Stimulated activated CD4-positive, alpha-beta T cell treated with anti-CD3 and anti-CD28 coated beads, Interleukin-12 subunit alpha, Interleukin-12 subunit beta, amount 100 ng/mL, for 4 hours (primary cell): ENCODE measurements at places on chromosomes 5 and 9.

DNA sequence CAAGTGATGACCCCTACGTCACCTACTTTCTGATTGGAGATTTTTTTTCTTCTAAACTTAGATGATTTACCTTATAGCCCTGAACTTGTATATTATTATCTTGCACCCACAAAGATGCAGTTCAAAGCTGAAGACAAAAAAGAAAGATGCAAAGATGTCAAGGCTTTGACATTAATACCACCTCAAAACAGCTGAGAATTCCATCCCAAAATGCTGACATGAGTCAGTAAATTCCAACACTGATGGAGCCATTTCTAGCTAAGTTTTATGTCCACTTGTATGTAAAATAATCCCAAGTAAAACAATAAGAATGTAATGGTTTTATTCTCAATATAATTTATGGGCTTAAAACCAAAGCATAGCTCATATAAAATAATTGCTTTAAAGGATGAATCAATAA lies 91.5 kb upstream of the CDH9 start:
- DNase-seq: no peak

GRCh38 chr5:110463106-110463505 lies 263.4 kb downstream of the TMEM232 start:
- no peak for DNase-seq

DNA sequence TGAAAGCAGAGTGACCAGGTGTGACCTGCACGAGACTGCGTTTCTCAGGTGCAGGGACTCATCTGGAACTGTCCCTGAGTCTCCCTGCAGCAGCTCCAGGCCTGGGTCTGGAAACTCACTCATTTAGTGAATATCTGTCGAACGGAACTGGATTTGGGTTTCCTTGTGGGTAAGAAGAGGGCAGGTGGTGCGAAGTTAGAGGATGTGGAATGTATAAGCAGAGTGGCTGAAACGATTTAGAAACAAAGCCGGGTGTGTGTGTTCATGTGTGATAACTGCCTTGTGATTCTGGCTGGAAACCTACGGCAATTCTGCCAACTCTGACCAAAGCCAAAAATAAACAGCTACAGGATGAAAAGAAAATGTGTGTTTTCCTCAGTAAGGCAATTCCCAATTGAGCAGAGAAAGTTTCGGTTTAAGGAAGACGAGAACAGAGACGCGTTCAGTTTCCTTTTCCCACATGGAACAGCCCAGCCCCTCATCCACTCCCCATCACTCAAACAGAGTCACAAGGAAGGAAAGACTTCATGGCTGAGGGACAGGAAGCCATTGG lies 130.3 kb downstream of the NSG2 start:
- no peak for DNase-seq

- DNase-seq: no peak
Measured at GRCh38 chr5:66066826-66067225, 77.3 kb upstream of the SREK1 start.

DNA sequence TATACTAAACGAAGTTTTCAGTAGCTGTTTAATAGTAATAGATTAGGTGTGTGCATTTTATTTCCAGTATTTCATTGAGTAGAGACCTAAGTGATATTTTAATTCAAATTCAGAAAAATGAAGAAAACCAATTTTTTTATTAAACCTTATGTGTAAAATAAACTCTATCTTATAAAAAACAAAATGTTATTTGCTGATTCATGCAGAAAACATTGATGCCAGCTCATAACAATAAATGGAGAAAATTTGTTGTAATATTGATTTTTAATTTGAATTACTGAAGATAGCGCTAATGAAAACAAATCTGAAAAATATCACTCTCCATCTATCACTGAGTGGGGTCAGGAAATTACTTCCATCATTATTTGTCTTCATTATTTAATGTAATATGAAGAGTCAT lies 1177.8 kb upstream of the SEMA6A start:
- DNase-seq: no peak

DNA sequence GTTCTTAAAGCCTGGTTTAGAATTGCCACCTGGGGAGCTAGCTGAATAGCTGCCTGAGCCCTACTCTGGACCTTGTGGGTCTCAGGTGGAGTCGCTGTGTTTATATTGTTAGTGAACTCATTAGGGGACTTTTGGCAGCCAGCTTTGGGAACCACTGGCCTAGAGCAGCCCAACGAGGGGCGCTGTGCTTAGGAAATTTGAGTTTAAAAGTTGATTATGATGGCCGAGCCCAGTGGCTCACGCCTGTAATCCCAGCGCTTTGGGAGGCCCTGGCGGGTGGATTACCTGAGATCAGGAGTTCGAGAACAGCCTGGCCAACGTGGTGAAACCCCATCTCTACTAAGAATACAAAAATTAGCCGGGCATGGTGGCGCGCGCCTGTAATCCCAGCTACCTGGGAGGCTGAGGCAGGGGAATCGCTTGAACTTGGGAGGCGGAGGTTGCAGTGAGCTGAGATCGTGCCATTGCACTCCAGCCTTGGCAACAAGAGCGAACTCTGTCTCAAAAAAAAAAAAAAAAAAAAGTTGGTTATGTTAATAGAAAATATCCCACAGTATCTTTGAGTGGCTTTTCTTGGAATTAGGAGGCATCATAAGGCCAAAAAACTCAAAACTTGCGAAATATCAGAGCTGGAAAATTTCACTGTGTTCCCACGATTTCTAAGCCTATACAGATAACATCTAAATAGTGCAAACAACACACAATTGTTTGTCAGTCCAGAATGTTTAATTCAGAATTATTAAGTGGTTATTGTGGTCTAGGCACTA lies 809 bp downstream of the MCCC2 start:
- DNase-seq: no peak

GRCh38 chr9:84371737-84372136 lies 31.2 kb upstream of the SLC28A3 start:
- DNase-seq: no peak

GRCh38 chr5:68872088-68872839 lies 221.6 kb upstream of the SLC30A5 start:
- DNase-seq: no peak

DNA sequence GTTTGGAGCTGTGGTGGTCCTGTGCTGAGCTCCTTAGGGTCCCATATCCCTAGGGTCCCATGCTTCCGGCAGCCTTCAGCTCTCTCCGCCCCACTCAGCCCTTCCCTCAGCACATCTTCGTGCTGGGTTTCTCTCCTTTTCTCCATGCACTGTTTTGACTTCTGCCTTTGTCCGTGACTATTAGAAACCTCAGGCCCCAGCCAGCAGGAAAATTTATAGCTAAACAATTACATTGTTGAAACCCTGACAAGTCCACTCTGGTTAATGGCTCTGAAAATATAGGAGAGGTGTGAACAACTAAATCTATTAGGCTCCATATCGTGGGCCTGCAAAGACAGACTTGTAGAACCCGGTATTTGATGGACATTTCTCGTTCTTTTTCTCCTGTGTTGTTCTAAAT lies 523.7 kb downstream of the CCDC171 start:
- DNase-seq: no peak

- peak; percentile 5 for DNase-seq
Measured at GRCh38 chr9:37104183-37104889, 16.0 kb upstream of the ZCCHC7 start.

DNA sequence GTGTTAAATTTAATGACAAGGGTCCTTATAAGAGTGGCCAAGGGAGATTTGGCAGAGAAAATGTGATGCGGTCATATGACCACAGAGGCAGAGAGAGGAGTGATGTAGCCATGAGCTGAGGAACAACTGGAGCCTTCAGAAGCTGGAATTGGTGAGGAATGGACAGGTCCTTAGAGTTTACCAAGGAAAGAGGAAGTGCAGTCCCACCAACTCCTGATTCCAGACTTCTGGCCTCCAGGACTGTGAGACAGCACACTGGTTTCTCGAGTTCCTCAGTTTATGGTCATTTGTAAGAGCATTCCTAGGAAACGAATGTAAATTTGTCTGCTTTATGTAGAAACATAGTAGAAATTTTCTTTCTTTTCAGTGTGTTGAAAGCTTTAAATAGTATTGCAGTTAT lies 410.1 kb downstream of the CDH18 start:
- no peak for DNase-seq

DNA sequence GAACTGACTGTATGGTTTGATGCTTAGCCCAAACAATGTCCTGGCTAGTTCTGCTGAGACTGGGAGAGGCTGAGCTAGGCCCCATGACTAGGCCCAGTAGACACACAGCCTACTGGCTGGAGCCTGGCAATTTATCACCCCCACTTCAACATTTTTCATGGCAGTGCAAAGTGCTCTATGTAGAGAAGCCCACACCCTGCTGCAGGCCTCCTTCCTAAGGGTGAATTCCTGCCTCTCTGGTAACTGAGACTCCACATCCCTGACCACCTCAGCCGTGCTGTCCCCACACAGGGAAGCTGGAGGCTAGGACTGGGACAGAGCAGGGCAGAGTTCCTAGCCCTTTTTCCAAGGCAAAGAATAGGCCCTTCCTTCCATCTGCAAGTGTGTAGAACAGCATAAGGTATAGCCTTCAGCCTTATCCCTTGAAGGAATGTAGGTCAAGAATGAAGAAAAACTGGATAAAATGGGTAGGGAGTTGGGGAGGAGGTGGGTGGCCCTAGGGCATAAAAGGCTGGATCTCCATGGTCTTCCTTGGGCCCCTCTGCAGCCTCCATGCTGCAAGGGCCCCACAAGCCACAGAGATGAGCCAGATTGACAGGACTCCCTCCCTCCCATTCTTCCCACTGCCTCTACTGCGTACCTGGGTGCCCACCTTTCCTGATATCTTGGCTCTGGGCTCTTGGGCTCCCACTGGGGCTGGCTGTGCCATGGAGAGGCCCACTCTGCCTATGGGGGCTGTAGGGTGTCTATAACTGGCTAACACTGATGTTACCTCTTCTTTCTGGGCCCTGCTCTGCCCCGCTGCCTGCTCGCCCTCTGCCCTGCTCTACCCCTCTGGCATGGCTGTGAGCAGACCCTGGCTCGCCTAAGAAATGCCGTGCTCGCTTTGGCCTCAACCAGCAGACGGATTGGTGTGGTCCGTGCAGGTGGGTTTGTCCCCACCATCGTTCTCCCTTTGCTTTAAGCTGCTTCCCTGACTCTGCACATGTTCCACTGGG lies 29.8 kb downstream of the TCF7 start:
- no peak for DNase-seq

GRCh38 chr9:106982636-106983035 lies 119.7 kb downstream of the ZNF462 start:
- DNase-seq: no peak

- no peak for DNase-seq
Measured at GRCh38 chr9:115379719-115380118, 261.8 kb upstream of the TNC start.

- DNase-seq: no peak
Measured at GRCh38 chr5:172795318-172795977, 24.5 kb upstream of the DUSP1 start.

DNA sequence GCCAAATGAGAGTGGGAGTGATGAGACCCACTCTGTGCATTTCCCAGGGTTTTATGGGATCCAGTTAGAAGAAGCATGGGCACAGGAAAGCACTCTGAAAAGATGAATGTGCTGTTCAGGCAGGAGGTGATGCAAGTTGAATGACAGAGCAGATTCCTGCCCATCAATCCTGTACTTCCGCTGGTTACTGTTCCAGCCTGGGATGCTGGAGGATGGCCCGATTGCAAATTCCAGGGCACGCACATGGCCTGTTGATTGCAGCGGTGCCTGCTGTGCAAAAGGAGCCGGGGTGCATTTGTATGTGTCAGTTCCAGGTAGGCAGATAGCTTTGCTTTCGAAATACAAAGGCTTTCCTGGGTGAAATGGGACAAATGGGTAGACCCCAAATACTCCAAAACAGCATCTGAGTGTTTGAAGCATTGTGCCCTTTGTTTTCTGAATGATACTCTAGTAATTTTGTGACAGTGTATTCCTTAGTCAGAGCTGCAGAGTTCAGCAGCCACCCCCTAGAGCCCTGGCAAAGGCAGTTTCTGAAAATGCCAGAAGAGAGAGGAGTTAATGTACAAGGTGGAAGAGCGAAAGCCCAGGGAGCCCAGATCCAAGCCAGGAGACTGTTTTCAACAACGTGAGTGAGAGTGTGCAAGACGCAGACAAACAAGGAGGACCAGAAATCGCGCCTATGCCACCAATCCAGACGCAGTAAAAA lies 454.2 kb upstream of the CLINT1 start:
- no peak for DNase-seq

DNA sequence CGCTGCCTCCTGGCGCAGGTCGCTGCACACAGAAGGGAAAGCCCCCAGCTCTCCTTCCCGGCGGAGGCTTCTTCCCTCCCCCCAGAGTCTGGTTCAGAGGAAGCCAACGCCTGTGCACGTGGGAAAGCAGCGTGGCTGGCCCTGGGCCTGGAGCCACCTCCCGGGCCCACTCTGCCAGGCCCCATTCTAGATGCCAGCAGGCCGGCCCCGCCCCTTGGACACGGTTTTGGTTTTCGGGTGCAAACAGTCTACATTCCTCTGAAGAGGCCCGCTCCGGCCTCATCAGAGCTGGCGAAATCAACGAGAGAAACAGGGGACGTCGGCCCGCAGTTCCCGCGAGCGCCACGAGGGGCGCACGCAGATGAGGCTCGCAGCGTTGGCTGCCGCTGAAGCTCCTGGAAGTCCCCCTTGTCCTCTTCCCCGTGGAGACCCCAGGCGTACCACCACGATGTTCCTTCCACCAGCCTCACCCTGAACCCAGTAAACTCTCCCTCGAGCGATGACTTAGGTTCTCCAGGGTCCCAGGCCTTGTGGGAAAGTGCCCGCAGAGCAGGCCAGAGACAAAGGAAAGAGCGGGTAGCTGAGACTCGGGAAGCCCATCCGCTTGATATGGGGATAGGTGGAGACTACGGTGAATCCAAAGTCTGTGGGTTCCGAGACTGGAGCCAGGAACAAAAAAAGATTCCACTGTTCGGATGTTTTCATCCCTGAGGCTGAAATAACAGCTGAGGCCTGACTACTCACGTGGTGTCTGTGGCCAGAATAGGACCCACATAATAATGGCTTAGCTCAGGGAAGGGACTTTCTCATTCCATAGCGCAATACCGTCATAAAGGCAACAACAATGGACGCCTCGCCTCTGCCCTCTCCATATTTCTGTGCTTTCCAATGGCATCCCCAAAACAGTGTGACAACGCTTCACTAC lies 64.2 kb downstream of the KLF4 start:
- peak; percentile 57 for DNase-seq

GRCh38 chr5:139919308-139919707 lies 123.7 kb downstream of the PSD2 start:
- no peak for DNase-seq

DNA sequence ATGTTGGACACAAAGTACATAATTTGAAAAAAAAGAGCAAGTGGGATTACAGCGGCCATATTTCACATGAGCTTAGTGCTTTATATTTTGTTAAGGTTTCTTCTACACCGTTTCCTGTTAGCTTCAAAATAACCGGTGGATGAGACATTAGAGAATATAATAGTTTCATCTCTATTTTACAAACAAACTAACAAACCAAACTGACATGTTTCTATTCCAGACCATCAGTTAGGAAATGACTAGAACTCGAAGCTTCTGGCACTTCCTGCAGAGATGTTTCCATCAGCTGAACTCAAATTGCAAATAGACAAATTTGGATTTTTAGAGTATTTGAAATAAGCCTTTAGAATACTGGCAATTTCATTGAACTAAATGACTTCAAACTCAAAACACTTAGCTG lies 86.5 kb downstream of the MTRR start:
- no peak for DNase-seq
